ENCODE measurements at places on chromosomes 6 and 20.

GRCh38 chr20:33261465-33261864 is 21.5 kb upstream of the BPIFB1 start:
- DNase-seq, result no peak

GRCh38 chr6:28981431-28981832 is 23.7 kb downstream of the ZNF311 start:
- no peak for DNase-seq

GRCh38 chr6:98639089-98639635 is 195.2 kb upstream of the POU3F2 start:
- no peak for DNase-seq

DNA sequence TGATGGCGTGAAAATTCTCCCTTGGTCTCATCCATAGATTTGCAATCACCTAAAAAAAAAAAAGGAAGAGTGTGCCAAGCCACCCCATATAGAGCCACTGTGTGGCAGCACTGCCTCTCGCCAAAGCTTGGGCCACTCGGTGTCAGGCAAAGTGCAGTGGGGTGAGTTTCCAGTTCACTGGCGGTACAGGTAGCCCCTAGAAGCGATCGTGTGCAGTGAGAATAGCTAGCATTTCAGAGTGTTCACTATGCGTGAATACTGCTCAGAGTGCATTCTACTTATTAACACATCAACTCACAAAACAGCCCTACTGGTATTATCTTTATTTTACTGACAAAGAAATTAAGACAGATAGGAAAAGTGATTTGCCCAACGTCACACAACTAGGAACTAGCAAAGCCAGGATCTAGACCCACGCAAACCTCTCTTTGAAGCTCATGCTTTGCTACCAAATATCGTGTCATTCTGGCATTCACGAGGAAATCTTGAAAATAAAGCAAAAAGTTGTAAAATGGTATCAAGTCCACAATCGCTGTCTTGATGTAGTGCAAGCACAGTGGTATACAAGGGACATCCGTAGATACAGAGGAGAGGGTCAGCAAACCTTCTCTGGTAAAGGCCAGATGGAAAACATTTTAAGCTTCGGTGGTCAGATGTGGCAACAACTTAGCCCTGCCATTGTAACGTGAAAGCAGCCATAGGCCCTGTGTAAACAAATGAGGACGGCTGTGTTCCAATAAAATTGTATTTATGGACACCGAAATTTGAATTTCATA is 10.4 kb upstream of the GCNT2 start:
- peak; percentile 55 for DNase-seq

DNA sequence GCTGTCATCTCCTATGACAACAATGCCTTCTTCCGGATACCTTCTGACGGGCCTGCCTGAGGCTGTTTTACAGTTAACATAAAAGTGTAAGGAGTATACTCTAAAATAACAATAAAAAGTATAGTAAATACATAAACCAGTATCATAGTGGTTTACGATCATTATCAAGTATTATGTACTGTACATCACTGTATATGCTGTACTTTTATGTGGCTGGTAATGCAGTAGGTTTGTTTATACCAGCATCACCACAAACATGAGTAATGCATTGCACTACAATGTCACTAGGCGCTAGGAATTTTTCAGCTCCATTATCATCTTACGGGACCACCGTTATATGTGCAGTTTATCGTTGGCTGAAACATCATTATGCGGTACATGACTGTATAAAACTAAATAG is 76.5 kb downstream of the VEGFA start:
- DNase-seq, result no peak

DNA sequence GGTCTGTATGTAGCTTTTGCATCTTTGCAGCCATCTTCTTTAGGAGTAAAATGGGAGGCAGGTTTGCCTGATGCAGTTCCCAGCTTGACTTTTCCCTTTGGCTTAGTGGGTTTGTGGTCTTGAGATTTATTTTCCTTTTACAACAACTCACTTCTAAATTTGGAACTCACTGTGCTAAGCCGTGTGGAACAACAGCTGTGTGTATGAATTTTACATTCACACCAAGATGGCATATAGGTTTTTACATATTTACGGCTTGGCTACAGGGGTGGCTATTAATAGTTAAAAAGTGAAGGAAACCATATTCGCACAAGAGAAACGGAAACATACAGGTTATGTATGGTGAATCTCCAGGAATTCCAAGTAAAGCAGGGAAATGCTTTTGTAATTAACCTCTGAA is 2.5 kb downstream of the TTLL2 start:
- DNase-seq, result no peak

DNA sequence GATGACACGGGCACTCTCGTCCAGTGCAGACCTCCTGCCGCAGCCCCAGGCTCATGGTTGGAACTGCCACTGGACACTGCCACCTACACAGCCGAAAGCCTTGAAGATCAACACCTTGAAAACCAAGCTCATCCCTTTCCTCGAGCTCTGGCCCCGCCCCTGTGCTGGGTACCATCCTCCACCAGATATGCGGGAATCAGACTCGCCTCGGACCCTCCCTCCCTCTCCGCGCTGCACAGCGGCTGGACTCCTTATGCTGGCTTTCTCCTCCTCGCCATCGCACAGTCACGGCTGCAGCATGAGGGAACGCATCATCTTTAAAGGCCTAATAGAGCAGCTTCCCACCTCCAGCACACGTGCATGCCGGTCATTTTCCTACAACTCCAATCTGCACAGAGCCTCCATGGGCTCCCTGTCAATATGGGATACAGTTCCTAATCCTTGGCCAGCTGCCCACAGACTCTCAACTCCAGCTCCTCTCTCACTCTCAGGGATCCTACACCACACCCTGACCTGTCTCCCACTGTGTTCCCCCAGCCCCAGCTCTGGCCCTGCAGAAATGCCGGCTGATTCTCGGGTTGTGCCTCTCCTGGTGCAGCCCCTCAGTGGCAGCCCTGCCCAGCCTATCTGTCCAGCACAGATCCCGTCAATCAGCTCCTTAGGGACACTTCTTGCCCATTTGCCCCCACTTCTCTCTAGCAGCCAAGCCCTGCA is 23.2 kb downstream of the TXNDC5 start:
- no peak for DNase-seq

DNA sequence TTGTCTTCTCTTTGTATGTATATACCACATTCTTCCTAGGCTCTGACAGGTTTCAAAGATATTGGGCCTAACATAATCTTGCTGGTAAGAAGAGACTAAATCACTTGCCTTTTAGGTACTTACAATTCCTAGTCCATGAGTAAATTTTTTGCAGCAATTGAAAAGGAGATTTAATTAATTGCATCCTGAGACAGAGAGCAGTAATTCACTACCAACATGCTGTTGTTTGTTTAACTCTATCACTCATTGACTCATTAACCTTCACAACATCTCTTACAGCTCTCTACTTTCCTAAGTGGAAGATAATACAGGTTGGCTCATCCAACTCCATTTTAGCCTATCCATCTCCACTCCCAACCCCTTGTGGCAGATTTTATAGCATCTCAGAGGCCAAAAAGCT is 280.4 kb downstream of the ALDH8A1 start:
- DNase-seq, result no peak

Measured in GM19239 (cell line).